ENCODE measurements at places on chromosomes 7 and 10.
A peak's percentile ranks its signal among the peaks of the same experiment; 100 is the strongest.

GRCh38 chr10:103733045-103733419 is 122.3 kb downstream of the SH3PXD2A start:
- no peak for DNase-seq

DNA sequence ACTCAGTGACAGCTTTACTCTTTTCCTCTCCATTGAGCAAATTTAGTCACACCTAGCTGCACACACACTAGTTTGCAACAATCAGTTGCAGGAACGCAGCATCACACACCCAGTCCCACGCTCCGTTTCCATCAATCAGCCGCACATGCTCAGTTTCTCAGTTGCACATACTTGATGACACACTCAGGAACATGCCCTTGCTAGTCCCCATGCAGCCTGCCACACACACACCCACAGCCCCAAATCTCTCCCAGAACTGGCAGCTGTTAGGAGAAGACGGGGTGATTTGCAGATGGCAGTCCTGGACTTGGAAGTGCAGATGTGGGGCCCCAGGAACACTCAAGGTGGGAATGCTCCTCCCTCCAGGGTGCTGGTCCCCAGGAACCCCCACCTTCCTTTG is 7.7 kb downstream of the LBX1 start:
- DNase-seq = no peak

DNA sequence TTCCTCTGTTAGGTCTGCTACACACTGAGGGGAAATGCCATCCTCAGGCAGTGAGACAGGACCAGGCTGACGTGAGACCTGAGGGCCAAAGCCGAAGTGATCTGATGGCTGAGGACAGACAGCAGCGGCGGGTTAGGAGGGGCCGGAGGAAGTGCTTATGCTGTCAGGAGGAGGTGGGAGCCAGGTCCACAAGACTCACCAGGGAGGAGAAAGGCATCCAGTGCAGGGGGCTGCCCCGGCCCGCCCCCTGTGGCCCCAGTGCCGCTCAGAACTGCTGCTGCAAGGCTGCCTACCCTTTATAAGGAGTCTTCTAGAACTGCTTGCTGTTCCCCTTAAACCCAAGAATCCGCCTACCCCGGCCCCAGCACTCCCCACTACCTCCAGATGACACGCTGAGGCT is 19.8 kb downstream of the AKR1E2 start:
- no peak for DNase-seq

DNA sequence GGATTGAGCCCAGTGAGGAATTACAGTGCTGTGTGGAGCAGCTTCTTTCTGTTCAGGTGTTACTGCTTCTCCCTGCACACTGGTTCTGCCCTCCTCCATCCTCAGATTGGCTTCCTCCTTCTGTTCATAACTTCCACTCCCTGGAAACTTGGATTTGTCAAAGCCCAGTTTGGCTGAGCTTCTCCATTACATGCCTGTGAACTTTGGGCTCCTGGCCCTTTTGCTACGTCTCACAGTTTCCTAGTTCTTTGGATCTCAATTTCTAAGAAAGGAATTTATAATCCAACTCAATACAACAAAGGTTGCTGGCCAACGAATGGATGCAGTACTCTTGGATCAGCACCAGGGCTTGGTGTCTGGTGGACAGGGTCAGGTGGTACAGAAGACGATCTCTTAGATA is 318.1 kb downstream of the RPS24 start:
- DNase-seq = no peak

GRCh38 chr7:155612658-155613057 is 31.8 kb upstream of the RBM33 start:
- no peak for DNase-seq

DNA sequence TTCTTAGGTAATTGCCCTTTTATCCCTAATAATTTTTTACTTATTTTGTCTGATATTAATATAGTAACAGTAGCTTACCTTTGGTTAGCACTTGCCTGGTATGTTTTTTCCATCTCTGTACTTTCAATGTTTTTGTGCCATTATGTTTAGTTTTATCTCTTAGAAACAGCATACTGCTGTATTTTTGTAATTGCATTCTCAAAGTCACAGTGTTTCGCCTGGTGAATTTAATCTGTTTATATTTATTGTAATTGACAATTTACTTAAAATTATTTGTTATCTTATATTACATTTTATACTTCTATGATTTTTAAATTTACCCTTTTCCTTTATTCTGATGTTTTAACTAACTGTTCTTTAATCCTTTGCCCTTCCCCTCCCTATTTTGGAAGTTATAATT is 166.4 kb downstream of the RELN start:
- DNase-seq = no peak

DNA sequence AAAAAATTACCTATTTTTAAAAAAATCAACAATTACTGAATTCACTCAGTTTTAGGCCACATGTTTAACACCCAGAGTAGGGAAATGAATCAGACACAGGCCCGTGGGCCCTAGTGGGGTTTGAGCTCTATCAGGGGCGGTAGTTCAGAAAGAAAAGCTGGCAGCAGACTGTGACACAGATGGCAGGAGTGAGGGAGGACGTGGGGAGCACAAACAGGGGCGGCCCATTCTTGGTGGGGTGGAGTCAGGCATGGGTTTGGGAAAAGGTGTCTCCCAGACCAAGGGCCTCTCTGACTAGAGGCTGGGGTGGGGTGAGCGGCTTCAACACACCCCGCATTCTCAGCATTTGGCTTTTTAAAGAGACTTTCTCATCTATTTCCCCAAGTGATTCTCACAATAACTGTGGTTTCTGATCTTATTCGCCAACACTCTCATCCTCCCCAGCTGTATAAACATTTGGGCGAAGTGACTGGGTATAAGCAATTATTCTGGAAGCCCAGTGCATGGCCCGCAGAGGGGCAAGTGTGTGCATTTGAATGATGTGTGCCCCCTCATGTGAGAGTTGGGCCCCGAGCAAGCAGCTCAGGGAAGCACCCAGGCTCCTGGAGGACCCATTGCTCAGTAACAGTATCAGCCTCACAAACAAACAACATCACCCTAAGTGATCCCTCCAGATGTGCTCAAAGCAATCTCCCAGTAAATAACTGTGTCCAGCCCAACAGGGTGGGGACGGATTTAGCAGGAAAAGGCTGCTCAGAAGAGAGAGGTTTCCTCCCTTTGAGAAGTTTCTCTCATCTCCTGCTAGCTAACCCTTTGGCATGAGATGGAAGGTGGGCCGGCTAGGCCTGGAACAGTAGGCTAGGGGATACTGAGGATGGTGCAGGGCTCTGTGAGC is 437.6 kb upstream of the ZMIZ1 start:
- DNase-seq = no peak

DNA sequence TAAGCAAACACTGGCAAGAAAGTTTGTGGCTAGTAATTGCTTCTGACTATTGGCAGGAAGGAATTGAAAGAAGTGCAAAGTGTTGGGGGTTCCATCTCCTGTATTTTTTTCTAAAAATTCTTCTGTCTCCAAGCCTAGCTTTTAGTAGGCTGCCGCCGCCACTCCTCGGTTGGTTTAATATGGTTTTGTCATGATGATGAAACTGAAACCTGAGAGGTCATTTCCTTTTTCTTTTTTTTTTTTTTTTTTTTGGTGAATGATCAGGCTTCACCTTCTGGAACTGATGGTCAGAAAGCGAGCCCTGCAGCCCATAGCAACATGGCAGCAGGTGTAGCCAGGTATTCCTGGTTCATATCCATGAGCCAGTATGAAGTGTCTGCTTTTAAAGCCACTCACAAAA is 75.3 kb upstream of the AGBL3 start:
- no peak for DNase-seq

DNA sequence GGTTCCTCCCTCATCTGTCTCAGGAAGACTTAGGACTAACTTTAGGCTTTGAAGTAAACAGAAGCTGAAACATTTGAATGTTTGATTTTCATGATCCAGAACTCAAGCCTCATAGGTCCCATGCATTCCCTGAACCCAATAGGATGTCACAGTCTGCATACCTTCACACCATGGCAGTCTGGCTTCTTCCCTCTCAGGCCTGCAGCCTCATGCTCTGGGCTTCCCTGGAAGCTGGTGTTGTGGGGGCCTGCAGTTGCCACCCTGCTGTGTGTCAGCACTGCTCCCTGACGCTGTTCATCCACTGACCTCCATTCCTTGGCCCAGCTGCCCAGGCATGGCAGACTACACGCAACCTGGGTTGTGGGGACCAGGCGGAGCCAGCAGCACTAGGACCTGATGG is 267.5 kb upstream of the KAT6B start:
- no peak for DNase-seq

- no peak for DNase-seq
Measured at GRCh38 chr7:99020413-99020715, 123.5 kb downstream of the SMURF1 start.

DNA sequence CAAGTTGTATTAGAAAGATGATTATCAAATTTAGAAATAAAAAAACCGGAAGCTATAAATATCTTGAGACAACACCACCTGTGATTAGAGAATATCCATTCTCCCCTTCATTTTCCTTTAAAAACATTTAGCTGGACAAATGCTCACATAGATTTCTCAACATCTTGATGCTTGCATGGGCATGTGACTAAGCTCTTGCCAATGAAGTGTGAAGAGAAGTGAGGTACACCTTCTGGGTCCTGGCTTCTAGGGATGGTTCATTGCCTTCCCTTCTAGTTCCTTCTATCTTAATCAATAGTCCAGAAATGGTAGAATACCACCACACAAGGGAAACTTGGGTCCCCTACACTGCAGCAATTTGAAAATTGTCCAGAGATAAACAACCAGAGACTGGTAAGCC is 41.0 kb downstream of the WAPL start:
- DNase-seq = no peak

- no peak for DNase-seq
Measured at GRCh38 chr10:69480068-69480412, 28.8 kb downstream of the TSPAN15 start.

- no peak for DNase-seq
Measured at GRCh38 chr7:79453558-79454360, at the start of gene MAGI2. TSS of gene MAGI2 (minus strand) at chr7:79453667. CDS start at chr7:79453320, 347 bp downstream.

- no peak for DNase-seq
Measured at GRCh38 chr7:108038986-108039385, 36.0 kb upstream of the LAMB1 start.

GRCh38 chr7:134992626-134993179 is 6.4 kb downstream of the AGBL3 start:
- DNase-seq = peak; percentile 24

DNA sequence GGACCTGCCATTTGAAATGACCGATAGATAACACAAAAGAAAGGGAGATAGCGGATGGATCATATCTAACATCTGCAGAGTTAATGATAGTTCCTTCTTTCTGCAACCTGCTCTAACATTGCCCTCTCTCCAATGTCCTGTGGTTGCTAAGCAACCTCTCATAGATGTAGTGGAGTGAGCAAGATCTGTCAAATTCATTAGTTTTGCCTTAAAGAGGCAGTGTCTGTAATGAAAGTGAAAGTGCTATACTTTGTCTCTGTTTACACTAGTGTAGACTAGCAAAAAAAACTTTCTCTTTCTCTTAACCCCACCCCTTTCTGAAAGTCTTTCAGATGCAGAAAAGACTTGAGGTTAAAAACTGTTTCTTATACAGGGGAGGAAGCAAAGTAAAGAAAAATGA is 1196.9 kb downstream of the SORCS3 start:
- peak; percentile 44 for DNase-seq

GRCh38 chr10:26269754-26270153 is 53.2 kb downstream of the GAD2 start:
- DNase-seq = no peak

GRCh38 chr10:69234447-69234846 is 14.3 kb downstream of the HKDC1 start:
- no peak for DNase-seq

DNA sequence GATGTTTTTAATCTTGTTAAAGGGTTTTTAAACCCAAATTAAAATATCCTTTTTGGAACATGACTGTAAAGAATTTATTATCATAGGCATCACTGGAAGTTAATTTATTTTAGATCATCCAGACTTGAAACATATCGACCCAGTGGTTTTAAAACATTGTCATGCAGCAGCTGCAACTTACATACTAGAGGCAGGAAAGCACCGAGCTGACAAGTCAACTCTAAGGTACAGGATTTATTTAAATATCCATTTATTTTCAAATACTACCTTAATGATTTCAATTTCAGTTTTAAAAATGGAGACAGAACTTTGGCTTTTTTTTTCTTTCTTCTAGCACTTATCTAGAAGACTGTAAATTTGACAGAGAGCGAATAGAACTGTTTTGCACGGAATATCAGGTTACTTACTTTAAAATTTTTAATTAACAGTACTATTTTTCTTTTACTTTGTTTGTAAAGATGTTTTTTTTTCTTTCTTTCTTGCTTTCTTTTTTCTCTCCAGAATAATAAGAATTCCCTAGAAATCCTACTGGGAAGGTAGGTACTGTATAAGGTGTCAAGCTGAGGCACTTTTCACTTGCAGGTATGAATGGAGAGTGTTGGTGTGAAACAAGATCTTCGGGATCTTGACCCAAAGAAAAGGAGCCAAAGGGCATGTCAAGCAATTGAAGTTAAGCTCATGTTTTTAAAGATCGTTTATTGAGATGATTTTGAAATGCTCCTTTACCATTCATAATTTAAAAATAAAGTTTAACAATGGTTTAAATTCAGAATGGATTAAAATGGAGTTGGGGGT is 1.8 kb downstream of the COMMD3 start:
- DNase-seq = no peak

DNA sequence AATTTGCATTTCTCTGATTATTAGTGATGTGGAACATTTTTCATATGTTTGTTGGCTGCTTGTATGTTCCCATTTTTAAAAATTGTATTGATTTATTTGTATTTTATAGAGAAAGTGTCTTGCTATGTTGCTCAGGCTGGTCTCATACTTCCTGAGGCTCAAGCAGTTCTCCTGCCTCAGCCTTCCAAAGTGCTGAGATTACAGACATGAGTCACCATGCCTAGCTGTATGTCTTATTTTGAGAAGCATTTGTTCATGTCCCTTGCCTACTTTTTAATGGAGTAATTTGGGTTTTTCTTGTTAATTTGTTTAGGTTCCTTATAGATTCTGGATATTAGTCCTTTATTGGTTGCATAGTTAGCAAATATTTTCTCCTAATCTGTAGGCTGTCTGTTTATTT is 214.2 kb upstream of the KAT6B start:
- DNase-seq = no peak

DNA sequence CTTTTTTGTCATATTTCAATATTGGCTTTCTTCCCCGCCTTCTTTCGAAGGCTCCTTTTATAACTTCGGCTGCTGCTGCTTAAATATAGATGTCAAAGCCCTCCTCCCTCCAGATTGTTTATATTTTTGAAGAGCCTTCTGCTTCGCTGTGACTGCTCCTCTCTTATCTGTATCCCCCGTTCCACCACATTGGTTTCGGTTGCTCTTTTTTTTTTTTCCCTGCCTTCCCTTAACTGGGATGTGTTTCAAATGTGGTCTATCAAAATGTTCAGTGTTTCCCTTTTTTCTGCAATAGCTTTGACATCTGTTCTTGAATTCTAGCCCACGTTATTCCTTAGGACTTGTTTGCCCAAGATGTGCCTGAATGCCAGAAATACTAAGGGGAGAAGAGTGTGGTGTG is 96.4 kb downstream of the CUX1 start:
- DNase-seq = no peak

- DNase-seq = no peak
Measured at GRCh38 chr7:152006336-152006735, 19.1 kb upstream of the GALNT11 start.

GRCh38 chr10:49827297-49827696 is 65.2 kb upstream of the OGDHL start:
- DNase-seq = no peak

All from CD4-positive, alpha-beta T cell treated with Interleukin-4 for 4 hours (primary cell).